ENCODE measurements at places on chromosomes 1 and 21.
A peak's percentile ranks its signal among the peaks of the same experiment; 100 is the strongest.

- DNase-seq, result no peak
Measured at GRCh38 chr1:59990470-59990869, 63.9 kb upstream of the CYP2J2 start.

DNA sequence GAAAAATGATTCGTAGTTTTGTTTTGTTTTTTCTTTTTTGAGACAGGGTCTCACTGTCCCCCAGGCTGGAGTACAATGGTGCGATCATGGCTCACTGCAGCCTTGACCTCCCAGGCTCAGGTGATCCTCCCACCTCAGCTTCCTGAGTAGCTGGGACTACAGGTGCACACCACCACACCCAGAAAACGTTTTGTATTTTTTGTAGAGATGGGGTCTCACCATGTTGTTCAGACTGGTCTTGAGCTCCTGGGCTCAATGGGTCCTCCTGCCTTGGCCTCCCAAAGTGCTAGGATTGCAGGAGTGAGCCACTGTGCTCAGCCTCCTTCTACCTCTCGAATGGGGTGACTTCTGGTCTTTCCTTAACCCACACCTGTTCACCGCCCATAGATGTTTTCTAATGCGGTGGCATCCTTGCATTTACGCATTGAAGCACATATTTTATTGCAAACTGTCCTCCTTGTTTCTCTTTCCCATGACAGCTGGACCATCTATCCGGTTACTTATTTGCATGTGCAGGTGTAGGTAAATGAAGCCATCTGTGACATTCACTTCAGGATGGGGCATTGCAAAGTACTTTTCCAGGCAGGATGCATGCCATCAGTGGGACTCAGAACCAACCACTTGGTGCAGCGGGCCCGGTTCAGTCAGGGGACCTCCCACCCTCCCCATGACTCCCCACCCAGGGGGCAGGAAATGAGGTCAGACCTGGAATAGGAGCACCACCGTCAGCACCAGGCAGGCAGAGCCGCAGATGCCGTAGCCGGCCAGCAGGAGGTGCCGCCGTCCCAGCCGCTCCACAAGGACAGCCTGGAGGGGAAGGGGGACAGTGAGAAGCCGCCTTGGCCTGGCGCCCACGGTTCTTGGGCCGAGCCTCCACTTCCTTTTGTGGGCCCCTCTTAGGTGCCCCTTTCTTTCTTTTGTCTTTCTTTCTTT is 16.5 kb downstream of the SLC2A7 start:
- peak; percentile 18 for DNase-seq

DNA sequence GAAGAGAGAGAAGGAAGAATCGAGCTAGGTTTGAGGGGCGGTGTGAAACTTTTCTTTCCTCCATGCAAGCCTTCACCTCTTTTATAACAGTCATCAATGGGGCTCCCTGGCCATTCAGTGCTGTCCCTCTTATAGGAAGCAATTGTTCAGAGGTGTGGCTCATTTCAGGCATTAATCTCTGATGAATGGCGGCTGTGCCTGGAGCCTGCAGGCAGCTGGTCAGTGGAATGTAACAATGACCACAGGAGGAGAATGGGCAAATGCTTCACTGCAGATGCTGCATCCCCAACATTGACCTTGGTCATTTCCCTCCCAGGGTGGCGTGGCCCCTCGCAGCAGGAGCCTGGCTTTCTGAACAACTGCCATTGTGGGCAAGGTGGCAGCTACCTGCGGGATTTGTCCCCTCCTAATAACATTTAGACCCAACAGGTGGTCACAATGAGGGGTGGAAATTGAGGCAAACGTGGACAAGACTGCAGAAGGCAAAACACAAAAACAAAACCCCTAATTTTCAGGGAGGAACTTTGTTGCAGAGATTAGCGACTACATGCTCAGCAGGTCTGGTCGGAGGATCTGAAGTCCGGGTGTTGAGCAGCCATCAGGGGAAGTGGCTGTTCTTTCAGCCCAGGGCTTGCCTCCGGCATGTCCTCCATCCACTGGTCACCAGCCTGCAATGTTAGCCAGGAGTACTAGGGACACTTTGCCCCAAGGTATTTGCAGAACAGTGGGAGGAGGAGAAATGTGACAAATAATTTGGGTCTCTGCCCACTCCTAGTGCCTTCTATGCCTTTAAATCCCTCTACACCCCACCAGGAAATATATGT is 97.3 kb upstream of the PAXBP1 start:
- no peak for DNase-seq

DNA sequence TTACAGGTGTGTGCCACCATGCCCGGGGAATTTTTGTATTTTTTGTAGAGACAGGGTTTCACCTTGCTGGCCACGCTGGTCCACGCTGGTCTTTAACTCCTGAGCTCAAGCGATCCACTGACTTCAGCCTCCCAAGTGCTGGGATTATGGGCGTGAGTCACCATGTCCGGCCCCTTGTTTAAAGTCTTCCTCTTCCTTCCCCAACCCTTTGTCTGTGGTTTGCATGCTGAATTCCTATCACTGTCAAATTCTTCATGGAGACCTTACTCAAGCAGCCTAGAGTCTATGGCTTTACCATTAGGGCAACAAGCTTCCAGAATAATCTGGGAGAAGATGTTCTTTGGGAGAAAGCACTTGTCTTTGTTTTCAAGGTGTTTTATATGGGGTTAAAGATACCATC is 34.7 kb downstream of the B3GALT5 start:
- no peak for DNase-seq

- no peak for DNase-seq
Measured at GRCh38 chr1:82893712-82894470, 1093.2 kb downstream of the ADGRL2 start.

DNA sequence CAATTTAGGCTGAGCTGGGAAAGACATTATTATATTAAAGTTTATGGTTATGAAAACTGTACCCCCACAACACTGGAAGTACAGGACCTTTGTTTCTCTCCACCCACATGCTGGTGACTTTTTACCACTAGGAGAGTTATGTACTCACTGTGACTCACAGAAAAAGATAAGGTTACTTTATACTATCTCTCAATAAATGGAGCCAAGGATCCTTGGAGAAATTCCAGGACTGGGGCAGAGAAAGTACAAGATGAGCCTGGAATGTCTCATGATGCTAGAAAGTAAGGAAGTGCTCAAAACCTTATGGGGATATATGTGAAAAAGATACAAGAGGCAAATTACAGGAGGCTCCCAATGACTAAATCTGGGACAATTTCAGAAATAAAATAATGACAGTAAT is 63.9 kb upstream of the C1orf105 start:
- no peak for DNase-seq

- no peak for DNase-seq
Measured at GRCh38 chr1:64733581-64734286, 11.1 kb upstream of the RAVER2 start.

- DNase-seq, result no peak
Measured at GRCh38 chr21:26495283-26495849, 77.7 kb downstream of the CYYR1 start.

- DNase-seq, result no peak
Measured at GRCh38 chr1:183673605-183674323, 20.6 kb upstream of the APOBEC4 start.
